A549 treated with AZD2906 at 1 μM for 4 hours (cell line): ENCODE measurements at places on chromosomes 11 and 22. TPM values are rescaled to one million over a fixed set of nuclear protein-coding genes. Genes with fewer than 3 reads are reported as not detected.

Gene NEFH
- 0.08 to 0.19 TPM (median 0.12 TPM) in 5 replicates for total RNA-seq

Gene TMPRSS6
- total RNA-seq: 0.06 TPM in 1 of 5 replicates, not detected in the others

Gene UBQLN3
- not detected in 5 replicates for total RNA-seq

Gene GGTLC3
- total RNA-seq: not detected in 5 replicates

Gene SLC22A9
- not detected in 5 replicates for total RNA-seq

Gene CRY2
- 4.7 to 5.5 TPM (median 4.9 TPM) in 5 replicates for total RNA-seq

Gene C1QTNF4
- 0.06 to 0.16 TPM (median 0.09 TPM) in 3 of 5 replicates, not detected in the others for total RNA-seq

Gene IRAG1
- 0.03 to 0.09 TPM (median 0.07 TPM) in 5 replicates for total RNA-seq

Gene PRG3
- total RNA-seq: not detected in 5 replicates

Gene OR52I2
- not detected in 5 replicates for total RNA-seq

Gene ZC3H7B
- 19.4 to 24.1 TPM (median 21.0 TPM) in 5 replicates for total RNA-seq

Gene IFITM1
- 0.26 to 0.37 TPM (median 0.29 TPM) in 5 replicates for total RNA-seq

Gene TEX12
- not detected in 5 replicates for total RNA-seq

Gene MPPED2
- total RNA-seq: not detected in 5 replicates

Gene SCO2
- 3.2 to 9.1 TPM (median 4.7 TPM) in 5 replicates for total RNA-seq

Gene CRYBB3
- 0.09 to 0.18 TPM in 2 of 5 replicates, not detected in the others for total RNA-seq

Gene C11orf86
- total RNA-seq: 42.7 to 73.3 TPM (median 62.7 TPM) in 5 replicates

Gene RIMBP3C
- total RNA-seq: 0.12 to 0.25 TPM (median 0.20 TPM) in 4 of 5 replicates, not detected in the other

Gene FOLR2
- total RNA-seq: not detected in 5 replicates

Gene IGHMBP2
- total RNA-seq: 12.6 to 14.6 TPM (median 13.9 TPM) in 5 replicates

Gene MOV10L1
- total RNA-seq: not detected in 5 replicates

Gene UBASH3B
- 31.4 to 40.2 TPM (median 37.8 TPM) in 5 replicates for total RNA-seq

Gene PDGFD
- 5.9 to 8.1 TPM (median 6.7 TPM) in 5 replicates for total RNA-seq

Gene USP2
- total RNA-seq: 1.0 to 1.9 TPM (median 1.2 TPM) in 5 replicates

Gene CD151
- 840 to 907 TPM (median 868 TPM) in 5 replicates for total RNA-seq

Gene NUDT8
- 7.3 to 15.3 TPM (median 14.6 TPM) in 5 replicates for total RNA-seq

Gene GGT1
- total RNA-seq: 88.6 to 112 TPM (median 103 TPM) in 5 replicates

Gene ANO1
- total RNA-seq: 2.6 to 3.7 TPM (median 3.0 TPM) in 5 replicates

Gene TMPRSS13
- total RNA-seq: 0.02 TPM in 1 of 5 replicates, not detected in the others

Gene MS4A4A
- total RNA-seq: not detected in 5 replicates

Gene VEGFB
- 32.0 to 52.7 TPM (median 48.0 TPM) in 5 replicates for total RNA-seq

Gene GPR83
- total RNA-seq: 0.08 to 0.11 TPM (median 0.09 TPM) in 5 replicates
